ENCODE measurements at places on chromosomes 11 and 22.

GRCh38 chr11:133818302-133818701 is 27.0 kb downstream of the SPATA19 start:
- no peak for DNase-seq

- no peak for DNase-seq
Measured at GRCh38 chr22:20424932-20425565, 12.6 kb downstream of the SCARF2 start.

DNA sequence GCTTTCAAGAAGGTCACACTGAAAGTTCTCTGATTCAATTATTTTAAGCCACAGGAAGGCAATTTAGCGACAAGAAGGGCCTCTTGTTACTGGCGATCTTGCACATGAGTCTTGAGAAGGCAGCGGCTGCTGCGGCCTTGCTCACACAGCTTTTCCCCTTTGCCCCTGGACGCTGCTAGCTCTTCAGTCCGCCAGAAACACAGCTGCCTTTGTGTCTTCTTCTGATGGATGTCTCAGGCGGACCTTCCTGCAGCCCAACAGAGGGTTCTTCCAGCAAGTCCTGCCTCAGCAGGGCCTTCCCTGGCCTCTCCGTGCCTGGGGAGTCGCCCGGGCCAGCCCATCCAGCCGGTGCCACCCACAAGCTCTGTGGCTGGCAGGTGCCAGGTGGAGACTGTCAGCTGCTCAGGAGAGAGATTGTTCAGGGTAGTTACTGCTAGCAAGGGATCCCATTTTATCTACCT is 59.4 kb downstream of the PKNOX2 start:
- no peak for DNase-seq

DNA sequence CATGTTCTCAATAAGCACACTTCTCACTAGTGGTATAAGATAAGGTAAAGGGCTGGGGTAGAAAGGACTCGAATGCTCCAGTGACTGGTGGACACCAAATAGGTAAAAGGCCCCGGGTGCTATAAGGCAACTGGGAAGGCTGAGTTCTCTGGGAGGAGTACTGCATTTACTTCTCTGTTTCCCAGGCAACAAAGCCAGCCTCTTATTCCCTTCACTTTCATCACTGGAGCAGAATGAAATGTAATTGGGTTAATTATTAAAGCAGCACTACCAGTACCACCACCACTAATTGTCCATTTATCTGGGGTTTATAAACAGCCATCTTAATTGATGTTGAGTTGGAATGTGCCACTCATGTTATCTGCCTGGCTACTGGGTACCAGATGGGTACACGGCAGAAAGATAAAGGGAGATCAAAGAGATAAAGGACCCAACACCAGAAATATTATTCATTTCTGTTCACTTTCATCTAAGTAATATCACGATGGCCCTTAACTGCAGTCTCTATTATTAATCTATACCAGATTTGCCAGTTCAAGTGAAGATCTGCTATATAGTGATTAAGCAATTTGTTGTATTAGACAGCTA is 94.4 kb upstream of the CHRM4 start:
- no peak for DNase-seq

DNA sequence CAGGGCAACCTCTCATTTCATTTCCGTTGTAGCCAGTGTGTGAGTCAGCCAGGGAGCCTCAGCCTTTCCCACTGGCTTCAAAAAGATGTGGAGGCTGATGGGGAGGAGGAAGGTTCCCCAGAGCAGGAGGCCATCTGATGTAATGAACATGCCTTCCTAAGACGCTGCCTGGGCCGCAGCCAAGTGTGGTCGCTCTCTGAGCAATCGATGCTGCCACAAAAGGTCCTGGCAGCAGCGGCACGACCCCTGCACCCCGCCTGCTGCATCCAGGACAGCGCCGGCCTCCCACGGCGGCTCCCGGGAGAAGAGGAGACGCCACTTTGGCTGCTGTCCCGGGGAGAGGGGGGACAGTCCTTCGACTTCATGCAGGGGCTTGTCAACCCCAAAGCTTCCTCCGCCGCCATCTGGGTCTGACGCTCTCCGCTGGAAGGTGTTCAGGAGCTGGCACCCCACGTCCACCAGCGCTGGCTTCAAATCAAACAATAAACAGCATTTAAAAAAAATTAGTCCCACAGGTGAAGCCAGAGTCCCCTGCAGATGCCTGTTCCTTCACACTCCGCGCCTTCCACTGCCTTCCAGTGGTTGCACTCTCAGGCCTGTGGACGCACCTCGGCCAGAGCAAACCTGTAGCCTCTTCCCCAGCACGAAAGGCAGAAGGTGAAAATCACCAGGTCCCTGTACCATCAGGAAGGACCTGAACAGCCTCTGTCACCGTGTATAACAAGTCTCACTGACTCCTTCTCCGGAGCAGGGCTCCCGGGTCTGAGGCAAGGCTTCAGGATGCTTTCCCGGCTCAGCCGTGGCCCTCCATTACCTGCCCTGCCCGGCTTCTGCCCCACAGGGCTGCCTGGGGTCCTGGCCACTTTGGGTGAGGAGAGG is 930.7 kb downstream of the BRD1 start:
- DNase-seq, result no peak

- no peak for DNase-seq
Measured at GRCh38 chr11:57679396-57679795, 11.5 kb downstream of the ZDHHC5 start.

GRCh38 chr11:7250166-7250565 is 1.5 kb upstream of the SYT9 start:
- no peak for DNase-seq

GRCh38 chr11:12577725-12578644 is 96.2 kb upstream of the TEAD1 start:
- no peak for DNase-seq

GRCh38 chr22:42544686-42545085 is 9.1 kb upstream of the SERHL2 start:
- DNase-seq, result no peak

GRCh38 chr22:23033116-23033905 is 37.0 kb upstream of the GNAZ start:
- no peak for DNase-seq

- no peak for DNase-seq
Measured at GRCh38 chr11:44743959-44744557, 17.3 kb downstream of the TSPAN18 start.

DNA sequence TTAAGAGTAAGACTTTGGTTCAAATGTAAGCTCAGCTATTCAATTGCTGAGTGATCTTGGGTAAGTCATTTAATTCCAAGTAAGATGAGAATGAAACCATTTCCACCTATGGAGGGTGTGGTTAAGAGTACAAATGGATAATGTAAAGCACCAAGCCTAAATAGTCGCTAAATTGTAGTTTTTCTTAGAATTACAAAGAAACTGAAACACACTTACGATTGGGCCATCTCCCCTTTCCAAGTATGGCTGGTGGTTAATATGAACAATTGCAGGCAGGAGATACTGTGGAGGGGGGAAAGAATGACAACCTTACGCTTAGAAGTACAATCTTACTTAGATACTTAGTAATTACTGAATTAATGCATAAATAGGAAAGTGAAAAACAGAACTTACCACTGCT is 8.2 kb downstream of the DDX17 start:
- no peak for DNase-seq

- DNase-seq, result no peak
Measured at GRCh38 chr22:17981497-17981896, 42.9 kb downstream of the MICAL3 start.

DNA sequence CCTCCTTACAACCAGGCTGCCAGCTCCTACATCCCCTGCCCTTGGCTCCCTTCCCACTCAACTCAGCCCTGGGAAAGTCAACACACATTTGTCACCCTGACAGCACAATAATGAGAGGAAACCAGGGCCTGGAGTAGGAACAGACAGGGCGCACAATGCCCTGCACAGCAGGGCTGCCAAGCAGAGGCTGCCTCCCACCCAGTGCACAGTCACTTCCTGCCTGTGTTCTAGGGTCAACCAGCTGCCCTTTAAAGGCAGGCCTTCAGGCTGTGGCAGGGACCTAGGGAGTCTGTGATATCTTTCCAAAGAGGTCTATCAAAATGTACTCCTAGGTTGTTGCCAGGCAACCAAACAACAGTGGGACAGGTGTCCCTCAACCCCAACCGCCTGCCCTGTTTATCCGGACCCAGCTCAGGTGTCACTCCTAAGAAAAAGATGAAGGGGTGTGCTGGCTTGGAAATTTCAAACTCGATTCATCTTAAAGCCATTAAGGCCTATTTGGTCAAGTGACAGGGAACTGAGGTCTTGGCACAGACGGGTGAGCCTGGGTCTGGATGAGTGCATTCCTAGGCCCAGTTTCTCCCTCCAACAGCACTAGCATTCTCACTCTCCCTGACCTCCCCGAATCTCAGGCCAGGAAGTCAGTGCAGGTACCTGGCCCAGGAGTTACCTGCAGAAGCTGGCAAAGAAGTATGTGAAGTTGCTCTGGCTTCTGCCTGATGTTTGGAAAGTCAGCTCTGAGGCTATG is 110.3 kb upstream of the PITPNB start:
- DNase-seq, result no peak

DNA sequence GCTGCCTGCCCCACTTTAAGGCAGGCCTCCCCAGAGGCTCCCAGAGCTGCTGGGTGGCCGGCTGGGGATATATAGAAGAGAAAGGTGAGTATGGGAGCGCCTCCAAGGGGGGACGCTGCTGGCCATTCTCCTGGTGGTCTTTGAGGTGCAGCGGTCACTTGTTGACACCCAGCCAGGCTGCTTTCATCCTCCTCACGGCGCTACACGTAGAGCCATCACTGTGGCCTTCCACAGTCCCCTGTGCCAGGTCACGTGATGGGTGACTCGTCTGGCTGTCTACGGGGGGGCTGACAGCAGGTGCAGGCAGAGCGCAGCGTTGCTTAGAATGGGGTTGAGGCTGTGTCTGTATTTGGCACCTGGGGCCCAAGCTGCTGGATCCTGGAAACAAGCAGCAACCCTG is 1.9 kb downstream of the ACR start:
- no peak for DNase-seq

DNA sequence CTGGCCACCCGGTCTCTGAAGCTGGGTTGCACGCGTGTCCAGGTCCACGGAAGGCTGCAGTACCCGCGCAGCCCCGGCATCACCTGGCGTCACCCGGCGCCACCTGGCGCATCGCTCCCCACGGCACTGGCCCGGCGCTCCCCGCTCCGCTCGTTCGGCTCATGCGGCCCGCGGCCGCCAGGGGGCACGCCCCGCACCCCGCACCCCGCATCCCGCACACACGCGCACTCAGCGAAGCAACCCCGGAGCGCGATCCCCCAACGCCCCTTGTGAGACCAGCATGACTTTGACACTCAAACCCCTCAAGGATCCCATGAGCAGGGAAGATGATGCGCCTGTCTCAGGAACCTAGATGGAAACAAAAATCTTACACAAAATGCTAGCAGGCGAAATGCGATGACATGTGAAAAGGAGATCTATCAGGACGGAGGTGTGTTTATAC is 11.9 kb downstream of the B3GNT6 start:
- peak; percentile 21 for DNase-seq

DNA sequence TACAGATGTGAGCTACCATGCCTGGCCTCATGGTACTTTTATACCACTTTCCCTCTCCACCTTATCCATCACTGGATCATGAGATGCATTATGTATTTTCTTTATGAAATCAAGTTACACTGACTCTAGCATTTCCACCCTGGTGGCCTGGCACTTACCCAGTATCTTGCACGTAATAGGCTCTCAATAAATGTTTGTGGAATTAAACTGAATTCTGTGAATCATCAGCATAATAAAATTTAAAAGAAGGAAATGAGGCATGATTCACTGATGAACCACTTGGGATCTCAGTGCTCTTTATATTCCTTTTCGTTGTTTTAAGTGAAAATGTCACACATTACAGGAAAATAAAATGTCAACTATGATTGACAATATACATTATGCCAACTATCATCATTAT is 25.1 kb downstream of the ADM start:
- DNase-seq, result no peak

DNA sequence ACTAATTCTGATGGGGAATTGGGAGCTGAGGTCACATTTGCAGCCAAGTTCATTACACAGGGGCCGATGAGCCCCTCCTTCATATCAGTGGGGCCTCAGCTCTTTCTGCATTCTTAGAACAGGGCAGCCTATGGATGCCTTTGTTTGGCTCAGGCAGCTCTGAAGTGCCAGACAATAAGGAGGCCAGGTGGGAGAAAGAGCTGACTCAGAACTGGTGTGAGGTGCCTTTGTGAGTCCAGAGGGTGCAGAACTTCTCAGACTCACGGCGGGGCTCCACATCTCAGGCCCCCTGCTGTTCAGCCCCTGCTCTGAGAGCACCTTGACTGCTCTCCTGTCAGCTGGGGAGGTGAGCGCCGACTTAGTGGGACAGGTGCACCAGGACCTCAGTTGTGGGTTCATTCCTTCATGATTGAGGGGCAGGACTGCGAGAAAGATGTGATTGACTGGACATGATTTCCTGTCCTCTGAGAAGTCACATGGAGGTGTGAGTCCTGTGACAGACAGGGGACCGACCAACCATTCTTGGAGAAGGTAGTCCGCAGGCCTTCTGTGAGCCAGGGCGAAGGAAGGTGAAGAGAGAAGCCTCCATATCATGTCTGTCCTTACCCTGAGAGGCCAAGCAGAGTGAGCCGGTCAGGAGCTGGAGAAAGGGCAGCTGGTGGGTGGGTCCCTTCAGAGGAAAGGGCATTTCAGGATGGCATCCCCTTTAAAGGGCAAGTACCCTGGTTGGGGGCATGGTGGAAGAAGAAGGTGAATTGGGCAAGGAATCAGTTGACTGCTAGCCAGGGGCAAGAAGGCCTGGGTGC is 245.0 kb upstream of the TBCEL start:
- DNase-seq, result no peak

GRCh38 chr11:122672892-122673291 is 17.4 kb downstream of the UBASH3B start:
- no peak for DNase-seq

Measured in CD8-positive, alpha-beta memory T cell (primary cell).